ENCODE measurements at places on chromosomes 6 and 20. TPM values are rescaled to one million over a fixed set of nuclear protein-coding genes. Genes with fewer than 3 reads are reported as not detected.

Gene ZBP1
- not detected for polyA plus RNA-seq

Gene SAMD5
- polyA plus RNA-seq, result 18.4 TPM

Gene RAMACL
- 0.27 TPM for polyA plus RNA-seq

GRCh38 chr6:43070028-43070632 lies 6.0 kb upstream of the PTK7 start:
- DNase-seq, result no peak

DNA sequence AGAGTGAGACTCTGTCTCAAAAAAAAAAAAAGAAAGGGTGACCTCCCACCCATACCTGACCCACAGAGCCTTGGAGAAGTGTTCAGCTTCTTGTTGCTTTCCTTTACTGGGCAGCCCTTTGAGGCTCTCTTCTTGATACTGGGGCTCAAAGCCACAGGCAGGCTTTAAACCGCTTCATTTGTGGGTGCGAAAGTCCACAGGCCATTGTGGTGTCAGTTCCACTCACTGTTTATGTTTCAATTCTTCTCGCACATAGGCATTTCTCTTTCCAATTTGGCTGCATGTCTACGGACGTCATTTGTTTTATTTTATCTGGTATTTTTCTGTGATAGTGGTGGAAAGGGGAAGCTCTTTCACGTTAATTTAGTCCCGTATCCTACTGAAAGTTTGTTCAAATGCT lies 34.6 kb downstream of the PPARD start:
- DNase-seq, result no peak

GRCh38 chr20:46546298-46546697 lies 4.2 kb downstream of the OCSTAMP start:
- no peak for DNase-seq

- no peak for DNase-seq
These were observed 132.4 kb upstream of the SYNDIG1 start for GRCh38 chr20:24337069-24337468.
